Stimulated activated CD8-positive, alpha-beta memory T cell treated with anti-CD3 and anti-CD28 coated beads, Interleukin-2, amount 100 ng/mL, for 1 hour (primary cell): ENCODE measurements at places on chromosomes 6 and 20.

DNA sequence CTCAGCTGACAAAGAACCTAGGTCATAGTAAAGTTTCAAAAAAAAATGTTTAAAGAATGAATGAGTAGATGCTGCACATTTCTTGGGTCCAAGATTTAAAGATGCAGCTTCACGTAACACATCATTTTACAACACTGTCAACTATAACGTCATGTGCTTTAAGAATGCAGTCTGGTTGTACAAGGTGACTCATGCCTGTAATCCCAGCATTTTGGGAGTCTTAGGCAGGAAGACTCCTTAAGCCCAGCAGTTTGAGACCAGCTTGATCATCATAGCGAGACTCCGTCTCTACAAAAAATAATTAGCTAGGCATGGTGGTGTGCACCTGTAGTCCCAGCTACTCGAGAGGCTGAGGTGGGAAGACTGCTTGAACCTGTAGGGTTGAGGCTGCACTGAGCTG, 21.9 kb downstream of the SLC17A5 start:
- no peak for DNase-seq

DNA sequence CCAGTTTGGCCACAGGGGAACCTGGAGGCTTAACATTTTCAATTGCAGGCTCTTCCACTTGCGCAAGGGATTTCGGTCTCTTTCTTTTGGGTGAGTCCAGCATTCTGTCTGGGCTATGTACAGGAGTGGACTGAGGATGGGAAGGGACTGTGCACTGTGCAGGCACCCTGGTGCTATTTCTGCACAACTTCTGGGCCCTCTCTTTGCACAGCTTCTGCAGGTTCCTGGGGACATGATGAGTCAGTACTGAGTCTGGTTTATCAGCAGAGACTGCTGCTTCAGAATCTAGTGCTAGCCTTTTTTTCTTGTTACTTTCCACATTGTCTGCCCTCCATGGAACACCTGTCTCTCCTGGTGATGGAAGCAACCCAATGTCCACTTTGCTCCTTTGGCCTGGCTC, 78.5 kb upstream of the ASF1A start:
- no peak for DNase-seq

GRCh38 chr6:28413681-28414080, 14.1 kb upstream of the ZSCAN12 start:
- no peak for DNase-seq

DNA sequence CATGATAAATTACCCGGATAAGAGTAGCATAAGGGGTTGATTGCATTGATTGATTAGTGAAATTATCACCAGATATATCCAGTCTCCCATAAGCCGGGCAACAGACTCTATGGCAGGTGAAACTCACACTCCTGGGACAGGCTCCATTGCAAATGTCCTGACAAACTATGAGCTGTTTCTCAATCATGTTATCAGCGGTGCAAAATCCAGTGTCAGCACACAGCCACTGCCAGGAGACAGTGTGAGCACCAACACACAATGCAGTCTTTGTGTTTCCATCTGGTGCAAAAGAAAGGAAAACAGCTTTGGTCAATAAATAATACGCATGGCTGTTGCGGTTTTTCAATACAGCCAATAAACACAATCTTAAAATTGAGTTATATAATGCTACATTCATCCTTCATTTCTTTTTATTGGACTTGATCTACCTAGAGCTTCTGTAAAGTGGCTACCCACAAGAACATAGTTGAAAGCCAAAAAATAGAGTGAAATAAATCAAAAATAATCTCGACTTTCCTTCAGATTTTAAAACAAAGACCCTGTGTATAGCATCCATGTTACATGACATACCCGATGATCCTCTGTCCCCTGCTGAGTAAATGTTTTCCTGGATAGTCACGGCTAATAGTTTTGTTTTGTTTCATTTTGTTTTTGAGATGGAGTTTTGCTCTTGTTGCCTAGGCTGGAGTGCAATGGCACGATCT, 64.3 kb upstream of the AFDN start:
- DNase-seq: no peak

GRCh38 chr6:125550892-125551291, 198.5 kb upstream of the HEY2 start:
- no peak for DNase-seq

DNA sequence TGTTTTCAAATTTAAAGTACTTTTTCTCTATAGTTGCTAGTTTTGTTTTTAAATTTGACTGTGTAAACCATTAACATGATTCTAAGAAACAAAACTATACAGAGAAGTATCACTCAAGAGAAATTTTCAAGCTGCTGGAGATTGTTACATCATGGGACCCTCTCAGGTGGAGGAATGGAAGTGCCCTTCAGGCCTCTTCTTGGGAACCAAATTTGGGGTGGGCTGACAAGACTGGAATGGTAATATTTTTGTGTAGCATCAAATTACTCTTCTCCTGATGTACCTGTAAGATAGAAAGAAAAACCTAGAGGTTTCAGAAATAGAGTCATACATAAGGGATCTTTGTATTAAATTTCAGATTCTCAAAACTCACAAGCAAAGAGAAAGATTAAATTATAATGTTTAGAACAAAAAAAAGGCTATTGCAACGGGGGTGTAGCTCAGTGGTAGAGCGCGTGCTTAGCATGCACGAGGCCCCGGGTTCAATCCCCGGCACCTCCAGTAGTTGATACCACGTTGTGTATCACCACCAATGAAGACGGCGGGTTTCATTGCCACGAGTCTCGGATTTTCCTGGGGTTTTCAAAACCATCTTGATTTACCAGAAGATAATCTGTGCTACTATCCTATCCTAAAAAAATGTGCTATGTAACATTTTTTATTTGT, 193.7 kb downstream of the GPX5 start:
- no peak for DNase-seq

- DNase-seq: no peak
Measured at GRCh38 chr6:81865712-81866111, 113.2 kb upstream of the TENT5A start.

GRCh38 chr20:461254-462198, 807 bp downstream of the TBC1D20 start:
- DNase-seq: peak; percentile 25

DNA sequence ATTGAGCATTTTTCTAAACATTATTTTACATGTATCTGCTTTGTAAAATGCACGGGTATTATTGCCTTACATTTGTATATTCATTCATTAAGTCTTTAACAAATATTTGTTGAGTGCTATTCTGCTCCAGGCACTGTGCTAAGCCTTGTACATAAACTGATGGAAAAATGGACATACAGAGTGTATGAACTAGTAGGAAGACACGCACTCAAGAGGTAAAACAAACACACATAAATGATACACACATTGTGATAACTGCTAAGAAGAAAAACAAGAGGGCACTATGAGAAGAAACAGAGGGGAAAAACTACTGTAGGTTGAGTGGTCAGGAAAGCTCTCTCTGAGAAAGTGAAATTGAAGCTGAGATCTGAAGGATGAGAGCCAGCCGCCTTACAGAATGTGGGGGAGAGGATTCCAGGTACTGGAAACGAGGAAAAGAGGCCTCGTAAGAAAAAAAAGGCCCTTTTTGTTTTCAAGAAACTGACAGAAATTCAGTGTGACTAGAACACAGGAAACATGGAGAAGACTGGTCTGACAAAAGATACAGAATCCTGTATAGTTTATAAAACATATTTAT, 117.5 kb downstream of the EYA4 start:
- DNase-seq: no peak

GRCh38 chr6:47106216-47106615, 64.1 kb upstream of the ADGRF1 start:
- no peak for DNase-seq

DNA sequence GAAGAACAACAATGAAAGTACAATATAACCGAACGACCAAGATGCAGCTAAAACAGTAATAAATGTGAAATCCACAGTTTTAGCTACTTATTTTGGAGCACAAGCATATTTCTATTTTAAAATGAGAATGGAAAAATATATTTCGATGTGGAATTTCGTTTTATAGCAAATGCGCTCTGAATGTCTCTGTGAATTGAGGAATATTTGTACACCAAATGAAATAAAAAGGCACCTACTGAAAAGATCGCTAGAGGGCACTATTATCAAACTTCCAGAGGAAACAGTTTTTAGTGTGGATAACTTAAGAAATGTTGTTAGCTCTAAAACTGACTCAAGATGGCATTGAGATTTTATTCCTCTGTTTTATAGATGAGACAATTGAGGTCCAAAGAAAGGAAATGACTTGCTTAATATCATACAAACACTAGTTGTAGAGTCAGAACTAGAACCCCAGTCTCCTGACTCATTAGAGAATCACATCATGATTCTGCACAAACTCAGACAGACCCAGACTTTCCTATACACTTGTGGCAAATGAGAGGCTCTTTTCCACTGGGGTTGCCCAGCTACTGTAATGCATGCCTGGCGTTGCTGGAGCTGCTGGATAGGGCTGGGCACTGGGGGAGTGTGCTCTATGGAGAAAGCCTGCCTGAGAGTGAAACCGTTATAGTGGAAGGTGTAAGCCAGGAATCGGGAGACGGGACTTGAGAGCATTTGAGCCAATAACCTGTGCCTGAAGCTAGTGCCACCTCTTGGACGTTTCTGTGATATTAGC, 51.9 kb downstream of the GCLC start:
- DNase-seq: no peak

DNA sequence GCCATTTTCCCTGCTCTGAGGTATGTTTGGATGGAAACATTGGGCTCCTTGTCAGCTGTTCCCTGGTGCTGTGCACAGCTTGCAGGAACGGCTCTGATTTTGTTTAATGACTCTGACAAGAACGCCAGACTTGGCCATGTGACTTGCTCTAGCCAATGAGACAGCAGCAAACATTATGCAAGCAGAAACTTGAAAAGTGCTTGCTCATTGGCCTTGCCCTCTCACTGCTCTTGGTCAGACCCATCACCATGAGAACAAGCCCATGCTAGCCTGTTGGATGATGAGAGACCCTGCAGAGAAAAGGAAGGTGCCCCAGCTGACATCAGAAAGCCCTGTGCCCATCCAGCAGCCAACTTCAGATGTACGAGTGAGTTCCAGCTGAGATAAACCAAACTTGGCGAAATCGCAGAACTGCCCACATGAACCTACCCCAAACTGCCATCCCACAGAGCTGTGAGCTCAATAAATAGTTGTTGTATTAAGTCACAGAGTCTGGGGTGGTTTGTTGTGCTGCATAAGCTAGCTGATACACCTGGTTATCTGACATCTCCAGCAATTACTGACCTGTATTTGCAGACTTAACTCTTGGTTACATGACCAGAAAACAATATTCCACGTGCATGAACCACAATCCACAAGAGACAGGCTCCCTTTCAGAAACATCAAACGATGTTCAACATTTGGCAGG, 96.9 kb downstream of the JPH2 start:
- DNase-seq: no peak

- DNase-seq: no peak
Measured at GRCh38 chr6:159874435-159874834, 16.4 kb upstream of the MAS1 start.

GRCh38 chr6:26553264-26553634, 15.1 kb downstream of the HMGN4 start:
- DNase-seq: peak; percentile 59

GRCh38 chr6:91654357-91654756, 1067.5 kb upstream of the MAP3K7 start:
- DNase-seq: no peak

GRCh38 chr20:5703681-5704101, 46.5 kb upstream of the SHLD1 start:
- no peak for DNase-seq

DNA sequence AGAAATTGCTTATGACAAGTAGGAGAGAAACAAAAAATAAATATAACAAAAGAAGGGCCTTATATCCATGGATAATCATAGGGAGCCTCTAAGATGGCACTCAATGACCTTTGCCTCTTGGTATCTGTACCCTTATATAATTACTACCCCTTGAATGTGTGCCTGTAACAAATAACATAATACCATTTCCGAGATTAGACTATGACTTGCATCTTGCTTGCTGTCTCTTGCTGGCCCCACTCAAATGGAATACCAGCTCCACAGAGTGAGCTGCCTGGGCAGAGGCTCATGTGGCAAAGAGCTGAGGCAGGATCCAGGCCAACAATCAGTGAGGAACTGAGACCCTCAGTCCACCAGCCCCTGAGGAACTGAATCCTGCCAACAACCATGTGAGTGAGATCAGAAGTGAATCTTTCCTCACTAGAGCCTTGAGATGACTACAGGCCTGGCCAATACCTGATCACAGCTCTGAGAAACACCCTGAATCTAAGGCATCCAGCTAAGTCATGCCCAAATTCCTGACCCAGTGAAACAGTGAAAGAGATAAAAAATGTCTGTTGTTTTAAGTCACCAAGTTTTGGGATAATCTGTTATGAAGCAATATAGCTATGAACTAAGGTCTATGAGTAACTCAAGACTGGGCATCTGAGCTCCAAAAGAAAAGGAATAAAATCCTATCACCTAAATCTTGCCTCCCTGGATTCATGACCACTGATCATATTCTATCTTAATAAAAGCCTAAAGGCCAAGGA, 5.5 kb downstream of the KATNA1 start:
- DNase-seq: no peak

- DNase-seq: no peak
Measured at GRCh38 chr6:73614802-73615201, 39.0 kb downstream of the SLC17A5 start.

DNA sequence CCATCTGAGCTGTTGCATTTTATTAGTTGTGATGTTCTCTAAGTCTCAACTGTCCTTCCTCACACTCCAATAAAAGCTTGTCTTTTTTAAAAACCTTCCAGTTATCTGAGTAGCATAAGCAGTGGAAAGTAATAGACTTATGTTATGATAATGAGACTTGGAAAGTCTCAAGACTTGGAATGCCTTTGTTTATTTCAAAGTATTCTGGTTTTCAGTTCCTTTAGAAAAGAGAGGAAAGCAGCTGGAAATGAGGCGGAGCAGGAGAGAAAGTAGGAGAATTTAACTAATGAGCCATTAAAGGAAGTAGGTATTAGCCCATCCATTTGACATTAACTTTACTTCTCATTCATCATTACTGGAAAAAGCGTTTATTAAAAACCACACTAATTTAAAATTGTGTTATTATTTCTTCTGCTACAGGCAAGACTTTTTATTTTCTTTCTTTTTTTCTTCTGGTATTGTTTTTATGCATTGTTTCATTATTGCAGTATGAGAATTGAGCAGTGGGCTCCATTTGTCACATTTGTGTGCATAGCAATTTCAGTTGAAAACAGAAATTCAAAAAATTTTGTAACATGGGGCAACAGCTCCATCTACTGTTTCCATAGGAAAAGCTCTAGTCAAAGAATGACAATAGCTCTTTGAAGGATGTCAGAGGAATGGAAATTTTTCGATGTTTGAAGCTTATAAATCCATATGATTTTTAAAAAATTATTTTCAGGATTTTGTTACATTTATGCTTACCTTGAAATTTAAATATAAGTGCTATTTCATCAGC, 194.8 kb downstream of the COL9A1 start:
- DNase-seq: no peak

GRCh38 chr6:145457556-145457955, 277.8 kb downstream of the EPM2A start:
- DNase-seq: no peak
